HCT116 (cell line): ENCODE measurements at places on chromosomes 5 and 9. TPM values are rescaled to one million over a fixed set of nuclear protein-coding genes. Genes with fewer than 3 reads are reported as not detected.

SH3TC2 gene
- total RNA-seq = 12.8 TPM

DNA sequence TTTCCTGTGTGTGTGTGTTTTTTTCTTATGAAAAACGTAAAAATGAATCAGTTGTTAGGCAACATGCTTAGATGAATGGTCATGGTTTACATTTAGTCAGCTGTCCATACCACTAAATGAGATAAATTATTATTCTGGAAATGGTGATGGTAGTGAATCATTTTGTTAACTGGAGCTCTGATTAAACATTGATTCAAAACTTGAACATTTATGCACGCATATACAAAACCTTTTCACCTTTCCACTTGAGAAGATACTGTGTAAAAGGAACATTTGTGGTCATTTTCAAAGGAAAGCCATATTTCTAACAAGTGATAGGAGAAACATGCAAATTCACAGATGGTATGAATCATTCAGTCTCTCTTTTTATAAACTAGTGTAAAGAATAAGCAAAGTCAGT lies 162.0 kb downstream of the SLC25A46 start:
- no peak for DNase-seq
- no peaks in the 10 kb centered on the region for H3K27me3 ChIP-seq
- H3K4me3 ChIP-seq = no peak overlapping the region
- H3K27ac ChIP-seq = no peak overlapping the region
- no peaks in the 10 kb centered on the region for H3K36me3 ChIP-seq

DNA sequence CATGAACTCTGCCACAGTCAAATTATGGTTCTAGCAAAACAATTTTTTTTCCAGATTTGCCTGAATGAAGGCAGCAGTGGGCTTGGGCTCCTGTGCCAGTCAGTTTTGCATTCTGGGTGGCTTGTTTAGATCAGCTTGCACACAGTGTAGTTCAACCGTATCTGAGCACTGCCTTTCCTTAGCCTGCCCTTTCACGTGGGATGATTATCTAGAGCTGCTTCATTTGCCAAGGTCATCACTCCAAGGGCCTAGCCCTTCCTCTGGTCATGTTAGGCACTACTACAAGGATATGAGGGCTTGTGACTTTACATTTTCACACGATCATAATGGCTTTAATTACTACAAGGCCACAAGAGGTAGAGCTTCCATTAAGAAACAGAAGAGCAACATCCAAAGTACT lies 150.6 kb upstream of the EFNA5 start:
- no peak overlapping the region for H3K27ac ChIP-seq
- no peaks in the 10 kb centered on the region for H3K27me3 ChIP-seq
- no peak for DNase-seq
- no peaks in the 10 kb centered on the region for H3K36me3 ChIP-seq
- no peak overlapping the region for H3K4me3 ChIP-seq

GRCh38 chr9:107039542-107039941 lies 176.6 kb downstream of the ZNF462 start:
- no peak for DNase-seq
- H3K4me1 ChIP-seq = no peaks in the 10 kb centered on the region
- H3K4me3 ChIP-seq = no peak overlapping the region
- H3K27ac ChIP-seq = no peak overlapping the region
- no peaks in the 10 kb centered on the region for H3K36me3 ChIP-seq

DNA sequence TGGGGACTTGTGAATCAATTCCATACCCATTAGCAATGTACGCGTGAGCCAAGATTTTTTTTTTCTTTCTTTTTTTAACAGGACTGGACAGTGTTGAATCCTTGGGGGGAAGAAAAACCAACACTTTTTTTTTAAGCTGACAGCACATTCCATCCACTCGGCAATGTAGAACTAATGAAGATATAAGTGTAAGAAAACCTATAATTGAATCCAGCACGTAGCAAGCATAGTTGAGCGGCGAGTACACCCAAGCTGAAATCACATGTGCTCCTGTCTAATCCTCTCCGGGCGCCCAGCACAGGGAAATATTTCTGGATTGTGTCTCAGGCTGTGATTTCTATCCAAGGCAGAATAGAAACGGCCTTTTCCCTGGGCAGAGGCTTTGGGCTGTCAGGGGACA lies 118.2 kb downstream of the BOD1 start:
- H3K27me3 ChIP-seq = no peaks in the 10 kb centered on the region
- no peak for DNase-seq
- H3K27ac ChIP-seq = no peak overlapping the region
- peaks cover 15% of the 10 kb centered on the region for H3K4me1 ChIP-seq

GRCh38 chr5:57932761-57933160 lies 450.1 kb upstream of the ACTBL2 start:
- H3K27ac ChIP-seq = no peak overlapping the region
- H3K4me3 ChIP-seq = no peak overlapping the region
- DNase-seq = no peak
- H3K4me1 ChIP-seq = no peaks in the 10 kb centered on the region
- no peaks in the 10 kb centered on the region for H3K27me3 ChIP-seq

DNA sequence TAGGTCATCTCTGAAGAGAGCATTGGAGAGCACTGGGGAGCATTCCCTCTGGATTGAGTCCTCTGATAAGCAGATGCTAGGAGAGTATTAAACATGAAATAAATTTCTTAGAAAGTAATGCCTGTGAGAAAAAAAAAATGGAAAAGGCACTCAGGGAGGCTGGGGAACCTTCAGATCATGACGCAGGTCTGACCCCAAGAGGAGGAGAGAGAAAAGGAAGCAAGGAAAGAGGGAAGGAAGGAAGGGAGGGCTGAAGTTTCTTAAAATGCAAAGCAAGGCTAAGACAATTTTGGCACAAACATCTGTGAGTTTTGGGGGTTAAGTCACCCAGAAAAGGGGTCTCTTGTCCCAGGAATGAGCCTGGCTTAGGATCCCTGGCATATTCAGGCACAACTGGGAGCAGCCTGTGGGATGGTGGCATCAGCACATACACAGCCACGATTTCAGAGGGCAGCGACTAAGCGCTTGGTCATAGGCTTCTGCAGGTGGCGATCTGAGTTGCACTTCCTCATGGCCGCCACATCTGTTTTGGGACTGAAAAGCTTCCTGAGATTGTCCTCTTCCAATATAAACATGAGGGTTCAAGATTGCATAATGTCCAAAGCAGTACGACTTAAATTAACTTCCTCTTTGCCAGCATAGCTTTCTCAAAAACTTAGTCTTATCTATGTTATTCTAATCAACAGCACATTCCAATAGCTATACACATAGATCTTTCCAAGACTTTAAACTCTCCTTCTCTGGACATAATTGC lies 692.7 kb downstream of the DNAH5 start:
- no peaks in the 10 kb centered on the region for H3K27me3 ChIP-seq

DNA sequence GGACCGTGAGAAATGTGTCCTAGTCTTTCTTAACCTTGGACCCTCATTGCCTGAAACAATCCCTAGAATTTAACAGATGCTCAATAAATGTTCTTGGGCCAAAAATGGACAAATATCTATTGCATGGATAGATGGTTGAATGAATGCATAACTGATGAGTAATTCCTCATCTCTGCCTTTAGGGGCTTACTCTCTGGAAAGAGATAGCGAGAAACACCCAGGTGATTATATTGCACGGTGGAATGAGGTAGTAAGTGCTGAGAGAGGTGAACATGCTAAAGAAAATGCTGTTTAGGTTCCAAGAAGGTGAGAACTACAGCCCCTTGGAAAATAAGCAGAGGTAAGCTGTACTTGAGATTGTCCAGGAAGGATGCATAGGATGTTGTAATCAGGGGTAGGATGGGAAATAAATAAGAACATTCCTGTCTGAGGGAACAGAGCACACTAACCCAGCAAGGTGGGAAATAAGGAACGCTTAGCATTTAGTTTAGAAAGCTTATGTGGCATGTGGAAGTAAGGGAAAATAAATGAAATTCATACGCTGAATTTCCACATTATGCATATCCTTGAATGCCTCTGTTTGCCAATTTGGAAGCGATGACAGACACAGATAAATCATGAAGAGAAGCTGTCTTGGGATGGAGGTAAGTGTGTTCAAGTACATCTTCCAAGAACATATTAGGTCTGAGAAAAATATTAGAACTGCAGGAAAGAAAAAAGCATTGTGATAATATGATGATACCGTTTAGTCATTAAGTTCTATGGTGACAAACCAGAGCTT lies 426.6 kb downstream of the ARHGEF28 start:
- H3K27me3 ChIP-seq = no peaks in the 10 kb centered on the region
- DNase-seq = no peak
- no peak overlapping the region for H3K27ac ChIP-seq
- H3K4me3 ChIP-seq = no peak overlapping the region
- no peaks in the 10 kb centered on the region for H3K36me3 ChIP-seq

CDX1 gene
- total RNA-seq = not detected

TBC1D2 gene
- 9.8 TPM for total RNA-seq

PDE8B gene
- 0.17 TPM for total RNA-seq

- no peaks in the 10 kb centered on the region for H3K36me3 ChIP-seq
- no peak overlapping the region for H3K27ac ChIP-seq
- no peaks in the 10 kb centered on the region for H3K27me3 ChIP-seq
- no peak for DNase-seq
- H3K4me3 ChIP-seq = no peak overlapping the region
Measured at GRCh38 chr9:93087971-93088655, 7.9 kb upstream of the CARD19 start.

HBEGF gene
- total RNA-seq = 12.3 TPM

- no peaks in the 10 kb centered on the region for H3K4me1 ChIP-seq
- no peaks in the 10 kb centered on the region for H3K36me3 ChIP-seq
- H3K27me3 ChIP-seq = peaks cover 16% of the 10 kb centered on the region; the same call in 1 of the 2 replicates
- DNase-seq = no peak
- H3K27ac ChIP-seq = no peak overlapping the region
Measured at GRCh38 chr9:85237478-85237877, 504.3 kb downstream of the AGTPBP1 start.

DNA sequence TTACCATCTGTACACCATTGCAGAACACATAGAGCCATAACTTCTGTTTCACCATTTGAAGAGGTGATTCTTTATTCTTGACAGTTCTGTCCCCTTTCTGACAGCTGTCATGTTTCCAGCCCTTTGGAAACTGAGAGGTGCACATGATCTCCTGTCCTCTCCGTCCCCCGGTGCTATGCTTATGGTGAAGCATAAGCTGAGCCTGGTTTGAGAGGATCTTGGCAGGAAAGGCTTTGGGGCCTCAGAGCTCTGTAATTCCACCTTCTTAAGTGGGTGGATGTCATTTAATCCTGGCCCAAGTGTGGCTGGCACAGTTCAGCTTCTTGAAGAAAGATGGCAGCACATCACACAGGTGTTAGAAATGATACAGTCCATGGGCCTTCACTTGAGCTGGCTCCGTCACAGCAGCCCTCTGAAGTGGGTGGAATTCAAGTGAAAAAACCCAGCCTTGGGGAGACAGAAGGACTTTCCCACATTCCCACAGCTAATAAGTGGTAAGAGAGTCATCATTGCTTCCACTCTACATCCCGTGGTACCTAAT lies 30.7 kb upstream of the GRPEL2 start:
- H3K36me3 ChIP-seq = no peaks in the 10 kb centered on the region
- DNase-seq = no peak
- H3K4me3 ChIP-seq = no peak overlapping the region
- H3K4me1 ChIP-seq = no peaks in the 10 kb centered on the region
- no peaks in the 10 kb centered on the region for H3K27me3 ChIP-seq

LIFR gene
- total RNA-seq = 10.6 TPM

DNA sequence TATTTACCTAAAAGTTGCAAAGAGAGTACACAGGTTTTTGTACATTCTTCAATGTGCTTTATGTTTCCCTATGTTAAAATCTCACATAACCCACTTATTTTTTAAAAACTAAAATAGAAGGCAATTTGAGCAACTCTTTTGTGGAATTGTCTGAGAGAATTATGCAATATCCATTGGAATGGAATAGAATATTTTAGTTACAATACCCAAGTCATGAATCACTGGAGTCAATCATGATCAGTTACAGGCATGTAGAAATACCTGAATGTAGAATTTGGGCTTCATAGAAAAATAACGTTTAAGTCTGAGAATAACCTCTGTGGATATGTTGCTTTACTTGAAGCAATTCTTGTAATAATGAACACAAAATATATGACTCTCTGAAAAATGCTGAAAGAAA lies 143.3 kb downstream of the FGF10 start:
- no peaks in the 10 kb centered on the region for H3K4me1 ChIP-seq
- no peak overlapping the region for H3K27ac ChIP-seq
- H3K27me3 ChIP-seq = no peaks in the 10 kb centered on the region
- DNase-seq = no peak
- H3K36me3 ChIP-seq = no peaks in the 10 kb centered on the region
- H3K4me3 ChIP-seq = no peak overlapping the region

DNA sequence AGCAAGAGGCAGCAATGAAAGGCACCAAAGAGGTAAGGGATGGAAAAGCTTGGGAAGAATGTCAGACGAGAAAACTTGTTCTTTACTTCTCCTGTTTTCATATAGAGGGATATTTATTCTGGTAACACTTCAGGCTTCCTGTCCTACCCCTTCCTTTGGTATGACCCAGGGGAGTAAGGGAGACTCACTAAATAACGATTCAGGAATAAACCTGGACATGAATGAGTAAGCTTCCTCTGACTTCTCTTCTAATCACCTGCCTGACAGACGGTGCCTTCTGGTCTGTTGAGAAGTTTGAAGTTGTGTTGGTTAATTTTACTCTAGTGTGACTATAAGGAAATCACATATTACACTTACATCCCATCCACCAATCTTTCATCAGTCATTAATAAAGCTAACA lies 461.2 kb downstream of the CDH12 start:
- no peaks in the 10 kb centered on the region for H3K27me3 ChIP-seq
- H3K36me3 ChIP-seq = no peaks in the 10 kb centered on the region
- H3K4me3 ChIP-seq = no peak overlapping the region
- no peak for DNase-seq
- no peak overlapping the region for H3K27ac ChIP-seq

DNA sequence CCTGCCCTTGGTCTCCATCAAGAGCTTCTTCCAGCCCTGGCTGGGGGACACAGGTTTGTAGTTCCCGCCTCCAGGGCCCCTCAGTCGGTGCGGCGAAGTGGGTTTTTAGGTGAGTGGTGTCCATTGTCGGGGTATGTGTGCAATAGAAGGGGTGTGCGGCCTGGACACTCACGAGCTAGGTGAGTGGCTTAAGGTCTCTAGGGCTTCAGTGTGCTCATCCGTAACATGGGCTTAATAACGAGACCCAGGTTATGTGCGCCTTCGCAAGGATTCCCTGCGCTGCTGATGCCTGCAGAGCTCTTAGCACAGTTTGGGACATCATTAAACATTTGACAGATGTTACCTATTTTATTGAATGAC lies 656 bp downstream of the CEP78 start:
- no peak for DNase-seq
- peaks cover 12% of the 10 kb centered on the region for H3K4me1 ChIP-seq
- H3K4me3 ChIP-seq = peak overlapping the region; percentile 97
- peak overlapping the region; percentile 89 for H3K27ac ChIP-seq
- peaks cover 9% of the 10 kb centered on the region; the same call in 1 of the 2 replicates for H3K36me3 ChIP-seq

ANKRD18A gene
- 24.2 TPM for total RNA-seq

- no peaks in the 10 kb centered on the region for H3K27me3 ChIP-seq
- no peaks in the 10 kb centered on the region for H3K4me1 ChIP-seq
- H3K27ac ChIP-seq = no peak overlapping the region
- DNase-seq = no peak
Measured at GRCh38 chr9:18350995-18351595, 122.9 kb upstream of the ADAMTSL1 start.

DNA sequence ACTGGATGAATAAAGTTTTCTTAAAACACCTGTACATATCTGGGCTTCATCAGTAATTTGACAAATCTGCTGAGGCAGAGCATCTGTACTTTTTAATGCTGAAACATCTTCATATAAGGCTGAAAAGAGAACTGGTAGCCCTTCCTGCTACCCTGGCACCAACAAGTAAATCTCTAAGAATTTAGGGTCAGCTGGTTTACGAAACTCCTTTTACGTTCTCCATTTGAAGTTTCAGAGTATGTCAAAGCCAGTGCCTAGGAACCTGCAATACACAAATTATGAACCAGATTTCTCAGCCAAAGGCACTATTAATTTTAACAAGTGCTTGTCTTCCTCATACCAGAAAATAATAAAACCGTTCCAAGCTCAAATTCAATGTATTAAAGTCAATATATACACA lies 3.8 kb downstream of the ZFAND5 start:
- H3K4me3 ChIP-seq = no peak overlapping the region
- no peaks in the 10 kb centered on the region for H3K27me3 ChIP-seq
- H3K27ac ChIP-seq = no peak overlapping the region
- no peak for DNase-seq
